ENCODE measurements at places on chromosomes 5 and 9. TPM values are rescaled to one million over a fixed set of nuclear protein-coding genes. Genes with fewer than 3 reads are reported as not detected.

DNA sequence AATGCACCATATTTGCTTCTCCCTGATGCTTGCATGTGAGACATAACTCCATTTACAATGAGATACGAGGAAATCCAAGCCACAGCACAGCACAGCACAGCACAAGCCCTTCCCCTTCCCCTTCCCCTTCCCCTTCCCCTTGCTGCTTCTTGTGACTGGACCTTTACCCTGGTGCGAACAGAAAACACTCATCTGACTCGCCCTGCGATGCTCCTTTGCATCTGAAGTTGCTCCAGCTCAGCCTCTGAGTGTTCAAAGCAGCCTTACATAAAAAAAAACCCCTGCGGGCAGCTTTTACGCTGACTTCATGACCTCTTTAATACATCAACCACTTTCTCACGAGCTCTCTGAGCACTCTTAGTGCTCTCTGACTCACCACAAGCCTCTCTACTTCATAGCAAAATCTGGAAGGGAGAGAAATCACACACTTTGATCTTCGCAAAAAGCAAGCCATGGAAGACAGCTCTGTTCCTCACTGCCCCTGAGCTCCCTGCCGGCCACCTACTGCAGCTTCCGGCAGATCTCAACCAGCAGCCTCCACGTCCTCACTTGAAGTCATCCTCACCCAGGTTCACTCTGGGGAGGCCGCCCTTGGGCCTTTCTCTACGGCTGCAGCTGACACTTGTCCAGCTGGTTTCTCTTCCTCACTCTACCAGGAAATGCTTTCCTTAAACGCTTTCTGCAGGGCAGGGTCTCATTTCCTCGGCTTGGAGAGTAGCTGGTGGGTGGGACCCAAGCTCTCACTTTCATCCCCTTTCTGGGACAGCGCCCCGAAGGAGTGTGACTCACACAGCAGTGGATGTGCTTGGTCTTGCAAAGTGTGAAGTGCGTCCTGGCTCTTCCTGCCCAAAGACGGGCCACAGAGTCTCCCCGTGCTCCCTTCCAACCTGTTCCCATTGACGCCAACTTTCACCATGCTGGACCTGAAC lies 5.3 kb downstream of the SLC34A1 start:
- H3K27me3 ChIP-seq = no peaks in the 10 kb centered on the region
- no peaks in the 10 kb centered on the region for H3K36me3 ChIP-seq
- peak; percentile 41 for DNase-seq
- no peak overlapping the region for H3K4me3 ChIP-seq
- peak overlapping the region; percentile 79 for H3K27ac ChIP-seq

- H3K4me3 ChIP-seq = no peak overlapping the region
- H3K27me3 ChIP-seq = no peaks in the 10 kb centered on the region
- no peaks in the 10 kb centered on the region for H3K36me3 ChIP-seq
- DNase-seq = no peak
Observed at GRCh38 chr5:1754531-1755220, 45.0 kb downstream of the MRPL36 start.

- H3K27ac ChIP-seq = no peak overlapping the region
- H3K4me1 ChIP-seq = no peaks in the 10 kb centered on the region
- no peak for DNase-seq
- no peak overlapping the region for H3K4me3 ChIP-seq
Observed at GRCh38 chr9:109894921-109895758, 115.1 kb downstream of the PALM2AKAP2 start.

DNA sequence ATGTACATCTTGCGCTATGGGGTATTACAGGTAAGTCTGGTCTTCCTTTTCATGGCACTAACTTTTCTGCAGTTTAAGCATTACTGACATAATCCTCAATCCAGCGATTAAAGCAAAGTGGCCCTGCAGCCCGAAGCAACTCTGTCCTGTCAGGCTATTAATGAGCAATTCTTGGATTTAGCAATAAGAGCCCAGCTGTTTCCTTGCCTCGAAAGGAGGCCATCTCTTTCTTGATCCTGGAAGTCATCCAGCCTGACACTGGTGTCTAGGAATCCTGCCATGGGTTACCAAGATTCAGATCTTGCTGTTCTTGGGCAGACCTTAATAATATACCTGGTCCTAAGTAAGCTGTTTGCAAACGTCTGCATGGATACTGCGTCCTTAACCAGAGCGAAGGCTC lies 102.0 kb downstream of the RFK start:
- no peaks in the 10 kb centered on the region for H3K36me3 ChIP-seq
- H3K27ac ChIP-seq = no peak overlapping the region
- H3K4me1 ChIP-seq = peaks cover 3% of the 10 kb centered on the region

DNA sequence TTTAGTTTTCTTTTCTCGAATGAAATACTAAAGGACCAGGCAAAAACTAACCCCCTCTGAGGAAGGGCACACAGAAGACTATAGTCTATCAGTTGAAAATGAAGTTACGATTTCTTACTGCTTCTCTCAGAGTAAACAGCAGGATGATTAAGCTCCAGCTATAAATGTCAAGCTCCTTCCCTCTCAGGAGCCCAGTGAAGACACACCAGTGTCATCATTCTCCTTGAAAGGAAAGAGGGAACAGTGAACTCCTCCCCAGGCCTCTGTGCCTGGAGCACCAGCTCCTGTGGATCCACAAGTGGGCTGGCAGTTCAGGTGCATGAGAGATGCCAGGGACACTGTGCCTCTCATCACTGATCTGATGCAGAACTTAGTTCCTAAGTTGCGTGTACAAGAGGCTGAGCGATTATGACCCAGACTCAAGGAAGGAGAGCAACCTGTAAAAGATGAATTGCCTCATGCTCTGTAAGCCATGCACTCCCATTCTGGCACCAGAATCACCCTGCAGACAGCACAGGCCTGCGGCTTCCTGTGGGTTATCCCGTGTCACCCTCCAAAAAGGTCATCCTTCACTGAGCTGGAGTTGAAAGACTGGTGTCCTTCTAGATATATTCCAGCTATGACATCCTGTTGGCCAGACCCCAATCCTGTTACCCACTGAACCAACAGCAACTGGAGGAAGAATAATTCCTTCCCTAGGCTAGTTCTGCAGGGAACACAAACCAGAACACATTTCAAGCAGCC lies 394.0 kb downstream of the SEMA5A start:
- no peak overlapping the region for H3K4me3 ChIP-seq
- no peak overlapping the region for H3K27ac ChIP-seq
- DNase-seq = no peak
- H3K36me3 ChIP-seq = no peaks in the 10 kb centered on the region
- H3K4me1 ChIP-seq = no peaks in the 10 kb centered on the region

DNA sequence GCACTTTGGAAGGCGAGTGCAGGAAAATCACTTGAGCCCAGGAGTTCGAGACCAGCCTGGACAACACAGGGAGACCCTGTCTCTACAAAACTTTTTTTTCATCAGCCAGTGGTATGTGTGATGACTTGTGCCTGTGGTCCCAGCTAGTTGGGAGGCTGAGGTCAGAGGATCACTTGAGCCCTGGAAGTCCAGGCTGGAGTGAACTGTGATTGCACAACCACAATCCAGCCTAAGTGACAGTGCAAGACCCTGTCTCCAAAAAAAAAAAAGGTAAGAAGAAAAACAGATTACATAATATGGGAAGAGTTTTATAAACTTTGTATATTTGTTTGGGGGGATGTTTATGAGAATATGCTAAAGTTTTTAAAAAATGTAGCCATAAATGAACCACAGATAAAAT lies 76.5 kb upstream of the CER1 start:
- H3K4me1 ChIP-seq = no peaks in the 10 kb centered on the region
- no peaks in the 10 kb centered on the region for H3K27me3 ChIP-seq
- H3K4me3 ChIP-seq = no peak overlapping the region
- no peaks in the 10 kb centered on the region for H3K36me3 ChIP-seq

The NOL8 gene
- 50.7 TPM for total RNA-seq

The IGFBPL1 gene
- not detected for total RNA-seq

- H3K4me3 ChIP-seq = peak within 1 kb of the TSS; percentile 57
- DNase-seq = no peak
- peaks cover 6% of the 10 kb centered on the region for H3K27me3 ChIP-seq
- H3K27ac ChIP-seq = peak within 1 kb of the TSS; percentile 11
- no peaks in the 10 kb centered on the region for H3K36me3 ChIP-seq
Observed at GRCh38 chr9:16870596-16871335, at the start of gene BNC2. Gene BNC2, minus strand, starts transcription at chr9:16870670. Its CDS starts 22 bp downstream, at chr9:16870648.

DNA sequence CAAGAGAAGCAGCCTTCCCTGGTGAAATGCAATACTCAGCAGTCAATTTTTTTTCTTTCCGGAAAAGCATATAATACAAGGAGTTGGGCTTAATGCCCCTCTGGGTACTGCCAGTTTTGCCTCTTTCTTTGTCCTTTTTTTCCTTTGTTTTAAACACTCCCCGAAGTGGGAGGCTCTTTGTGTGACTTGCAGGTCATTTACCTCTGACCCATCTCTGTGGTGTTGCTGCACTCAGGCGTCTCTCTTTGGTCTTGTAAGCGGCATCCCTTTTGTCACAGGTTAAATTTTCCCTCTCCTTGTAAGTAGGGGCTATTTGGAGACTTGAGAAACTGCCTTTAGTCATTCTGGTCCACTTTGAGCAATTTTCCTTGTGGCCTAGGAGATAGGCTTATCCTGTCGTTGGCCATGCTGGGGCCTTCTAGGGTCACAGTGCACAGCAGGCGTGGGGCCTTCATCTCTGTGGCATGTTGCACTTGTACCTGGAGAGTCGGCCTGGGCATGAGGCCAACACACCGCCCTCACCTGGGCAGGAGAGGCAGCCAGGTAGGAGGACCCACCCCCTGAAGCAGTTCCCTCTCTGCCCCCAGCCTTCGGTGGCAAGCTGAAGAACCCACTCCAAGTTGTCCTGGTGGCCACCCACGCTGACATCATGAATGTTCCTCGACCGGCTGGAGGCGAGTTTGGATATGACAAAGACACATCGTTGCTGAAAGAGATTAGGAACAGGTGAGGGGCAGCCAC lies 27.7 kb upstream of the CTSL start:
- no peak overlapping the region for H3K27ac ChIP-seq
- no peaks in the 10 kb centered on the region for H3K27me3 ChIP-seq
- DNase-seq = no peak
- no peaks in the 10 kb centered on the region for H3K4me1 ChIP-seq
- no peak overlapping the region for H3K4me3 ChIP-seq

- H3K4me1 ChIP-seq = no peaks in the 10 kb centered on the region
- no peak overlapping the region for H3K27ac ChIP-seq
- H3K4me3 ChIP-seq = no peak overlapping the region
- peak; percentile 3 for DNase-seq
Observed at GRCh38 chr9:32344551-32345182, 39.8 kb upstream of the ACO1 start.

The SH3TC2 gene
- total RNA-seq = 0.11 TPM

DNA sequence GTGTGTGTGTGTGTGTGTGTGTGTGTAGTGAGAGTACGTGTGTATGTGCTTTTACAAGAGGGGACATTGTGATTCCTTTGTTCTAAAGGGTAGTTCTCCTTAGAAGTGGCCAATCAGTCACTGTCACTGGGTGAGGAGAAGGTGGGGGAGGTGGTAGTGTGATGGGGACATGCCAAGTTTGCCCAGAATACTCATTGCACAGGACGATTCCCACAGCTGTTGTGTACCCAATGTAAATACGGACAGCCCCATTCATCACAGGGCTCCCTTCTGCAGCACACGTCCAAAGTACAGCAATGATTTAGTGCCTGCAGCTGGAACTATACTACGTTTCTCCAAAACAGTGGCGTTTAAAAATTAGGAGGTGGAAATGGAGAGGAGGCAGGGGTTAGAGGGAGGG lies 287.8 kb downstream of the TLR4 start:
- no peak for DNase-seq
- no peaks in the 10 kb centered on the region for H3K27me3 ChIP-seq
- H3K4me1 ChIP-seq = no peaks in the 10 kb centered on the region
- H3K27ac ChIP-seq = no peak overlapping the region

DNA sequence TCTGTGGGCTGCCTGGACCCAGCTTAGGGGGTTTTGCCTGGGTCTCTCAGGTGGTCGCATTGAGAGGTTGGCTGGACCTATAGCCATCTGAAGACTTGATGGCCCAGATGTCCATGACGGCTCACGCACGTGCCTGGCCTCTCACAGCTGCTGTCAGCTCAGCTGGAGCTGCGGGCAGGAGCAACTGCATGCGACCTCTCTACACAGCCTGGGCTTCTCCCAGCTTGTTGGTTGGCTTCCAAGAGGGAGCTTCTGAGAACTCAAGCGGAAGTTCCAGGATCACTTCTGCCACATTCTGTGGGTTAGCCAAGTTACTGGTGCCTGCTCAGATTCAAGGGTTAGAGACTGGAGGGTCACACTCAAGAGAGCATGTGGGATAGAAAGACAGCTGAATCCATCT lies 99.2 kb downstream of the DAPK1 start:
- H3K27me3 ChIP-seq = no peaks in the 10 kb centered on the region
- no peak overlapping the region for H3K27ac ChIP-seq
- DNase-seq = no peak
- H3K4me3 ChIP-seq = no peak overlapping the region
- H3K4me1 ChIP-seq = peaks cover 5% of the 10 kb centered on the region

DNA sequence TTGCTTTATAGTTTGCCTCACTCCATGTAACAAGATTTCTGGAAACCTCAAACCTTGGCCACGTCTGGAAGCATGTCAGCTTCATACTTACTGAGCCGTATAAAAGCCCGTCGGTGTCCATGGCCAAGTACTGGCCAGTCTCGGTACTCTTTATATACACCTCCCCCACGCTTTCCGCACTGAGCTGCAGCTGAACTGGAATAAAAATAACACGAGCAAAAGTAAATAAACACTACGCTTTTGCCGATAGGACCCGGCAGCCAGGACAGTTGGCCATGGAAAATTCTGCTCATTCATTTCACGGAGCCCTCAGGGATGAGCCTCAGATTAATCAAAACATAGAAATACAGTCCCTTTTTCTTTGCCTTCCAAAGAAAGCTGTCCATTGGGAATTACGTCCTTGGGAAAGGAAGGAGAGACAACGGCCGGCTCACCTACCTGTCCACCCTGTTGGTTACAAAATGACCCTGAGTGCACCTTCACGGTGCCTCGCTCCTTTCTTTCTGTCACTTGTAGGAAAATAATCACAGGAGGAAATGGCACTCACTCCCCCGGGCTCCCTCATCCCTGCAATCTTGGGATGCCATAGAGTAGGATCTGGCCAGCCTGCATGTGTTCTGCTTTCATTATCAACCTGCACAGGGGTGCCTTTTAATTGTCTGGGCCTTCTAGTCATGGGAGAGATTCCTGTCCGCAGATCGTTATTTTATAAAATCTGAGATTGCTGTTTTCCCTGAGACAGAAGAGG lies 85.1 kb downstream of the FGF1 start:
- H3K4me1 ChIP-seq = no peaks in the 10 kb centered on the region
- H3K4me3 ChIP-seq = no peak overlapping the region
- DNase-seq = no peak
- H3K27ac ChIP-seq = no peak overlapping the region
- no peaks in the 10 kb centered on the region for H3K36me3 ChIP-seq
- H3K27me3 ChIP-seq = peaks cover 2% of the 10 kb centered on the region

Data from natural killer cell (primary cell).